ENCODE measurements at places on chromosomes 13 and 19.

DNA sequence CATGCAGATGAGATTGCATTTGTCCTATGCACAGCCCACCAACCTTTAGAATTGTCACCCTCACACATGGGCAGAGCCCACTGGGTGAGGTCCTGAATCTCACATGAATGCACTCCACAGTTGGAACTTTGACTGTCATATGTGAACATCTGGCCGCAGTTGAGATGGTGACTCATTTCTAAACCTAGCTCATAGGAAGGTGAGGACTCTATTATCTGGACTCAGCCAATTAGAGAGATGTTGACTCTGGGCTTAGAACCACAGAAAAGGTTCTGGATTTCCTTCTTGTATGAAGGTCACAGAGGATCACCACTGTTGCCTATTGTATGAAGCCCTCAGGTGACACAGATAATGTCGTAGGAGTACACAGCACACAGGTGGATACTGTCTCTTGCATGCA, 25.6 kb upstream of the ZNF681 start:
- DNase-seq, result no peak

GRCh38 chr13:82407321-82407720, 1475.0 kb downstream of the SLITRK1 start:
- no peak for DNase-seq

GRCh38 chr13:32384702-32385101, 43.2 kb downstream of the N4BP2L1 start:
- no peak for DNase-seq

GRCh38 chr19:11814029-11814699, at the start of gene ZNF440:
Gene ZNF440, plus strand, starts transcription at chr19:11814273. Its CDS starts 175 bp downstream, at chr19:11814448.
- peak; percentile 78 for DNase-seq

- no peak for DNase-seq
Measured at GRCh38 chr13:30810261-30810701, 74.9 kb downstream of the ALOX5AP start.

GRCh38 chr13:92549276-92549675, 677.3 kb upstream of the GPC6 start:
- DNase-seq, result no peak

GRCh38 chr13:51583875-51584730, at the start of gene WDFY2:
Gene WDFY2, plus strand, starts transcription at chr13:51584462. Its CDS starts 226 bp downstream, at chr13:51584688.
- peak; percentile 99 for DNase-seq

GRCh38 chr13:45799451-45799850, 52.1 kb downstream of the SIAH3 start:
- no peak for DNase-seq

- DNase-seq, result peak; percentile 57
Measured at GRCh38 chr13:89457977-89458376, 1786.8 kb downstream of the SLITRK5 start.

GRCh38 chr13:75079226-75079625, 402.7 kb downstream of the TBC1D4 start:
- peak; percentile 36 for DNase-seq

All from non-pigmented ciliary epithelial cell (primary cell).